ENCODE measurements at places on chromosomes 12 and 14.

GRCh38 chr12:18456344-18456743 is 195.0 kb downstream of the PIK3C2G start:
- no peak for DNase-seq

DNA sequence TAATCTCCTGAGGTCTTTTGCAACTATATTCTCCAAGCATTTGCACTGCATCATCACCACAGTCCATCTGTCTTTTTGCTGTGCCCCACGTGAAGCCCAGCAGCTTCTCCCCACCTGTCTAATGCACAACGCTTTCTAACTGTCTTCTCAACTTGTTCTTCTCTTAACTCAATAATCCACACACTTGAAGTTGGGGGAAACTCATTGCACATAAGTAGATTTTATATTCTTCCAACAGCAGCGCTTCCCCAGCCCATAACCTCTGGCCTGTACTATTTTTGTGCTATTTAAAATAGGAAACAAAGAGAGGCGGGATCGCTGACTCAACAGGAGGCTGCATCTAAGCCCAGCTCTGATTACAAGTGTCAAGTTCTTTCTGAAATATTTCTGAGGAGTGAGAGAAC is 226.7 kb downstream of the GXYLT1 start:
- DNase-seq = no peak

- no peak for DNase-seq
Measured at GRCh38 chr12:64077922-64078321, 144.2 kb downstream of the KICS2 start.

DNA sequence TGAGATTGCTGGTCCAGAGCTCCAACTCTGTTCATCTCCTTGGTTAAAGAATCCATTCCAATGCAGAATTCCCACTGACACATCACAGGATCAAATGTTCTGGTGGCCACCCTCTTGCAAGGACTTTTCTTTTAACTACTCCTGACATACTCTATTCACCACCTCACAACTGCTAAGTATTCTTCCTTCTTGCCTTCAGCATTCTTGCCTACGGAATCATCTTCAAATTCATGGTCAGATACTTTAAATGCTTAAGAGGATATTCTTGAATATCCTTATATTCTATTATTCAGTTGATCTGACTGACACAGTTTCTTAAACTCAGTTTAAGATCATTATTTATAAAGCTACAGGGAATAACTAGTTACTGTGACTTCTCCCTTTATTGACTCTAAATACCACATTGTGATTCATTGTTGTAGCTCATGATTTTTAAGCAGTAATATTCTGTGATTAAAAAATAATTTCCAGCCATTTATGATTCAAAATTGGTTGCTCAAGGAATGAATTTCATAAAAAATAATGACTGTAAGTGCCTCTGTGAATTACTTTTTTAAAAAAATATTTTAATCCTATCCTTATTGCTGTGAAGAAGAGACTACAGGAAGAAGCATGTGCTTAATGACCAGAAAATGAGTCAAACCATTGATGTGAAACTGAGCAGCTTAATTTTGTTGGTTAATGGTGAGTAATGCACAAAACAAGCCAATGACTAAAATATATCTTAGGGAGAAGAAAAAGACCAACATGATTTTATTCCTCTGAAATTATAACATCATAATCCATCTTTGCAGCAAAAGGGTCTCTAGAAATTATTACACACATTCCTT is 207.1 kb downstream of the PIK3C2G start:
- DNase-seq = peak; percentile 78

DNA sequence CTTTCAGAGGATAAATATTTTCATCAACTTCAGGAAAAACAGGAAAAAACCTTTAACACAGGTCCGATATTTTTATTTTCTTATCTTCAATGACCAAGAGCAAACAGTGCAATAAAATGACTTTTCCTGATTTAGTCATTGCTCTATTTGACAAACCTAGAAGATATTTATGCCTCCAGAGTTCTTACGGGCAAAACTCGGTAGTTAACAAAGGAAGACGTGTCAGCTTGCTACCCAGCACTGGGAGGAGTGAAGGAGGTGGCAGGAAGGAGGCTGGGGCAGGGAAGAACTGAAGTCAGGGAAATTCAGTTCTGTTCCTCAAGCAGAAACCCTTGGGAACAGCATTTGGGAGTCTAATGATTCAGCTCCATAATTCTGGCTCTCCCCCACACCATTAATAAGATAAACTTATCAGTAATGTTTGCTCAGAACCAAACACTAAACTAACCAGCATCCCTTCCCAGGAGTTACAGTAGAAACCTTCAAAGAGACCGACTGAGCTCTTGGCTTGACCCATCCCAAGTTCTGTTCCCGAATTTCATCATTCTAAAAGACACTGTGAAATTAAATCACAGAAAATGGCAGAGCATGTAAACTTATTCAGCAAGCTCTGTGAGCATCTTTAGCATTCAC is 163.3 kb downstream of the APAF1 start:
- no peak for DNase-seq

GRCh38 chr12:112309797-112310196 is 72.4 kb downstream of the HECTD4 start:
- no peak for DNase-seq

GRCh38 chr12:29103539-29103974 is 45.5 kb upstream of the FAR2 start:
- DNase-seq = no peak

DNA sequence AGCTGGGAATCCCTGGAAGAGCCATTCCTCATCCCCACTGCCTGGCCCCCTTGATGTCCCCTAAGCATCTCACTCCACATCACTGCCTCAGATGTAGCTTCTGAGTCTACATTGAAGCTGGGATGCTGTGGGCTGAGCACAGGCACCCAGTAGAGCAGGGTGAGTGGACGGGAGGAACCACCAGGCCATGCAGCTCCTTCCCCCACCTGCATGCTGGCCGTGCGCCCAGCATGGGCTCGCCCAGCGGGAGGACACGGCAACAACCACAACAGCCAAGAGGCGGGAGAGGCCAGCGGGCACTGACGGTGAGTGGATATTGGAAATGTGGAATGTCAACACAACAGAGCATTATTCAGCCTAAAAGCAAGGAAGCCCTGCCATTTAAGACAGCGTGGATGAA is 310.9 kb downstream of the ADGRD1 start:
- peak; percentile 91 for DNase-seq

DNA sequence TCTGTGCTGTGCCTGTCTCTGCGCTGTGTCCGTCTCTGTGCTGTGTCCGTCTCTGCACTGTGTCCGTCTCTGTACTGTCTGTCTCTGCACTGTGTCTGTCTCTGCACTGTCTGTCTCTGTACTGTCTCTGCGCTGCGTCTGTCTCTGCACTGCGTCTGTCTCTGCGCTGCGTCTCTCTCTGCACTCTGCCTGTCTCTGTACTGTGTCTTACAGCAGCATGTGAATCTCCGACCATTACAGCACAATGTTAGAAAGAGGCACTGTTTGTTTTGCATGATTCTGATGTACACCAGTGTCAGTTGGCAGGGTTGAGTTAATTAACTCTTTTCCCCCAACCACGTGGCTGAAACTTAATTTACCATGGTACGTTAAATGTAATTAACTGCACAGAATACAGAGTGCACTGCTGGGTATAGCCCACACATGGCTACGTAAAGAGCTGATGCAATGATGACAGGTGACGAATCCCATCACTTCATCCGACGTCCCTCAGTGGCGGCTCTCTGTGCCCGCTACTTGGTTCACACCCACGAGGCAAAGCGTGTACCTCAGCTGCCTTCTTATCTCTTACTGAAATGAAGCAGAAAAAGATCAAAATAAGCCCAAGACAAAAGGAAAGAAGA is 127.7 kb upstream of the SFSWAP start:
- no peak for DNase-seq

- no peak for DNase-seq
Measured at GRCh38 chr14:25904446-25904845, 693.4 kb downstream of the NOVA1 start.

GRCh38 chr14:51938137-51938536 is 51.2 kb upstream of the RTRAF start:
- DNase-seq = no peak

DNA sequence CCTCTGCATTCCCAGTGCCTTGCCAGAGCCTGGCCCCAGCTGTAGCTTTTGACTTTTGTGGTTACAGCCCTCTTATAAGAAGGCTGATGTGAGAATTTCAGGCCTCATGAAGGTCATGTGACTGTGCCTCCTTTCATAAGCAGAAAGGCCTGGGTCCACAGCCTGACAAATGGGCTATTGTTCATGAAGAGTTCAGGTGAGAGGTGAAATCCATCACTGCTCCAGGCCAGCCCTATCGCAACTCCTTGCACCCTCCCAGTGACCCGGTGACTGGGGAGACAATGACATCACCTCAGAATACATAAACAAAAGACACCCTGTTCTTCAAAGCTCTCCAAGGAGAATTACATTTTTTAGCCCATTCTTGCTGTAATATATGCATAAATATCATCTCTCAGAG is 321.5 kb downstream of the PCNX1 start:
- peak; percentile 40 for DNase-seq

DNA sequence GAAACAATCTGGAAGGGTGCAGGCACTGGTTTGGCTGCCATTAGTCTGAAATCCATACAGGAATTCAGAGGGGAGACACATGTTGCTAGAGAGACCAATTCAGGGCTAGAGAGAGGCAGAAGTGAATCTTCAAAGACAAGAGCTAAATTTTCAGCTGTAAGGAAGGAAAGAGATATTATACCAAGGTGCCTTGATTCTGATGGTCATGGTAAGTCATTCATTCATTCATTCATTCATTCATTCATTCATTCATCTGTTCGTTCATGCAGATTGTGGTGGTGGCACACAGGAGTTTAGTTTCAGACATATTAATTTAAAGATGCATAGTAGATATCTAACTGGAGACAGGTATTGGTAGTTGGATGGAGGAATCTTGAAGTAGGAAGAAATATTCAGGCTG is 1493.5 kb upstream of the TMEM132C start:
- no peak for DNase-seq

DNA sequence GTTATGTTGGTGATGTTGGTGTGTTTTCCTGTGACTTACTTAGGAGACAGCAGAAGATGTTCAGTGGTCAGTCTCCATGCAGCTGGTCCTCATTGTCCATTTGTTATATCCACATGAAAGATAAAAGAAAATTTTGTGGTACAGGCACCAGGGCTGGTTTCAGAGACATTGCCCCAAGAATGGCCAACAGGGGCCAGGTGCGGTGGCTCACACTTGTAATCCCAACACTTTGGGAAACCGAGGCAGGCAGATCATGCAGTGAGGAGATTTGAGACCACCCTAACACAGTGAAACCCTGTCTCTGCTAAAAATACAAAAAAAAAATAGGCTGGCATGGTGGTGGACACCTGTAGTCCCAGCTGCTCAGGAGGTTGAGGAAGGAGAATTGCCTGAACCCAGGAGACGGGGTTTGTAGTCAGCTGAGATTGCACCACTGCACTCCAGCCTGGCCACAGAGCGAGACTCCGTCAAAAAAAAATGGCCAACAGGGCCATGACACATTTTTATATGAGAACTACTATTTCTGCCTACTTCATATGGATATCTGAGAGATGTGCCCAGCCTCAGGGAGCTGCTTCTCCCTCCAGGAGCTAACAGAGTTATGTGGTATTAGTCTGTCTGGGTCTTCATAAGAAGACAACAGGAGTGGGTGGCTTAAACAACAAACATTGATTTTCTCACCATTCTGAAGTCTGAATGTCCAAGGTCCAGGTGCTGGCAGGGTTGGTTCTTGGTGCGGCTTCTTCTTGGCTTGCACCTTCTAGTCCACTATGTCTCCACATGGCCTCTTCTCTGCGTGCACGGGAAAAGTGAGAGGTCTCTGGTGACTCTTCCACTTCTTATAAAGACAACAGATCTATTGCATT is 821.7 kb downstream of the TMEM121 start:
- DNase-seq = no peak

- DNase-seq = no peak
Measured at GRCh38 chr12:119025786-119026185, 44.4 kb downstream of the SRRM4 start.

- no peak for DNase-seq
Measured at GRCh38 chr12:81339071-81339470, 261.2 kb downstream of the ACSS3 start.

DNA sequence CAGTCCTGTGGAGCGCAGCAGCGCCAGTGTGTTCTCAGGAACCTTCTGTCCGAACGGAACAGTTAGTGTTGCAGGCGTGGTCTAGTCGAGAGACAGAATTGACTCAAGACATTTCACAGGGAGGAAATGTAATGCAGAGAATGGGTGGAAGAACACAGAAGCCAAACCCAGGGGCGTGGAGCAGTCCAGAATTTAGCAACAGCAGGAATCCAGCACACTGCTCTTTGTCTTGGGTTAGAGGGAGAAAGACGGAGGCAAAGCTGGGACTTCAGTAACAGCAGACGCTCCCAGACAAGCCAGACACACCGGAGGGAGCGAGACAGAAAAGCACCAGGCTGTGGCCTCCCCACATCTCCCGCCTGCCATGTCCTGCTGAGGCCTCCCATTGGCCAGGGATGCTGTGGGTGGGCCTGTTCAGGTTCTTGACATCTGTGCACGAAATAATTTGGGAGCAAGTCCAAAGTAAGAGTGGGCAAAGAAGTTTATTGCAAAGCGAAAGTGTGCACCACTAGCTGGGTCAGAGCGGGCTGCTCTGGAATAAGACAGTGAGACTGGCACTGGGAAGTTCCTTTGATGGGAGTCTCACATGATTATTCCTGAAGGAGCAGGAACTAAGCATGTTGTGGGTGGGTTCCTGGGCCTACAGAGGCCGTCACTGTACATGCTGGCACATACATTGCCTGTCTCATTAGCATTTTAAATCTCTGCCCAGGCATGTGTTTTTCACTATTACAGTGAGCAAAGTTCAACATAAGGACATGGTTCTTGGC is 339.3 kb upstream of the SFSWAP start:
- no peak for DNase-seq

- DNase-seq = no peak
Measured at GRCh38 chr12:94678849-94679248, 28.5 kb upstream of the TMCC3 start.

DNA sequence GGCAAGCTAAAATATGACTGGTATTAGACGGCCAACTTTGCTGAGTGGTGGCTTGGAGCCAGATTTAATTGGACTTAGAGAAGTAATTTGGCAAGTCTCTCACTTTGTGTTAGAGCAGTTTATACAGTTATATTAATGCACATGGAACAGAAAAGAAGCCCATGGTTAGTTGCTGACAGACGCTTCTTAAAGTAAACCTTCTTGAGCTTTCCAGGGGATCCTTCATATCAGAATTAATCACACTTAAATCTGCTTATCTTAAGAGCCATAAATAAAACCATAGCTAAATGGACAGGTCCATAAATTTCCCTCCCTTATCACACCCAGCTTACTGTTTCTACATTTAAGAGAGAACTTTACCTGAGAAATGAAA is 9.6 kb downstream of the GSG1 start:
- DNase-seq = no peak

GRCh38 chr12:11839091-11839641 is 189.7 kb downstream of the ETV6 start:
- DNase-seq = peak; percentile 91

DNA sequence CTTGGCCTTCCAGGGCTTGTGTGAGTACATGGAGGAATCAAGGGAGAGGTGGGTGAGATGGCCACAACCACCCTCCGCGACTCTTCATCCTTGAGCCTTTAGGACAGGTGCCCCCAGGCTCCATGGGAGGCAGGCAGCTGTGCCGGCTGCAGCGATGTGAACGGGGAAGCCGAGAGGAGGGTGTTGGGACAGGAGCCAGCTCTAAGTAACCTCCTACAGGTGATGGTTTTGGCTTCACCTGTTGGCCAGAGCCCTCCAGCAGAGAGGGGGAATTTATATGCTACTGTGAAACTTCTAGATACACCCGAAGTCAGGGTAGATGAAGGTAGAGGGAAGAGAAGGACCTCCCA is 132.2 kb upstream of the HIF1A start:
- DNase-seq = no peak

Data from kidney tubule cell (primary cell).